IMR-90 (cell line): ENCODE measurements at places on chromosomes 16 and 17. TPM values are rescaled to one million over a fixed set of nuclear protein-coding genes. Genes with fewer than 3 reads are reported as not detected.

DNA sequence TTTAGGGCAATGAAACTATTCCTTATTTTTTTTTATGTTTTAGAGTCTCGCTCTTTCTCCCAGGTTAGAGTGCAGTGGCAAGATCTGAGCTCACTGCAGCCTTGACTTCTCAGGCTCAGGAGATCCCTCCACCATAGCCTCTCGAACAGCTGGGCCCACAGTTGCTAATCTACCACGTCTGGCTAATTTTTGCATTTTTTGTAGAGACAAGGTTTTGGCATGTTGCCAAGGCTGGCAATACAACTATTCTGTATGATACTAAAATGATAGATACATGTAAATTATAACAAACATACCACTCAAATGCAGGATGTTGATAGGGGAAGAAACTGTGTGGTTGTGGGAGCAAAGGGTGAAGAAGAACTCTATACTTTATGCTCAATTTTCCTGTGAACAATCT lies 401.3 kb downstream of the ZFHX3 start:
- no peaks in the 10 kb centered on the region for H3K27me3 ChIP-seq
- no peak overlapping the region for H3K27ac ChIP-seq
- H3K4me1 ChIP-seq, result no peaks in the 10 kb centered on the region
- H3K4me3 ChIP-seq, result no peak overlapping the region
- DNase-seq, result no peak

DNA sequence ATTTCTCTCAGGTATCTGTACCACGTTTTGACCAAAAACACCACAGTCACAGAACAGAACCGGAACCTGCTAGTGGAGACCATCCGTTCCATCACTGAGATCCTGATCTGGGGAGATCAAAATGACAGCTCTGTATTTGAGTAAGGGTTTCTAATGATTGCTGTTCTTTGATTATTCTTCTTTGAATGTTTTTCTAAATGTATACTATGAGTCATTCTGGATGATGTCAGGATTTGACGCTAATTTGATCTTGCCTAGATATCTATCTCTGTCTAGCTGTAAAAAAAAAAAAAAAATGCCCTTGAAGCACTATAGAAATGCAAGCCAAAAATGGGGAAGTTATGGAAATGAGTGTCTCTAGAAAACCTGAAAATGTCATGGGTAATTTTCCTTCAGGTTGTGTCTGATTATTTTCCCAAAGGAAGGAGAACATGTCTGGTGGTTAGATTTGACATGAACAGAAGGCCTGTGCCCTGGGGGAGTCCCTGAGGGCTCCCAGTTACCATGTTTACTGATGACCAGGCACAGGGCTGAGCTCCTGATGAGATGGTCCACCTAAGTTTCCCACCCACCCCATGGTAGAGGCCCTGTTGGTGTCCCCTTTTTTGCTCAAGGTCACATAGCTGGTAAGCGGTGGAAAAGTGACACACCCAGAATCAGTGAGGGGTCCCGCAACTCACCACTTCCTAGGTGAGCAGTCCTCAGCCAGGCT lies 13.6 kb downstream of the CLEC16A start:
- H3K4me3 ChIP-seq, result no peak overlapping the region
- H3K27ac ChIP-seq, result peak overlapping the region; percentile 7; the same call in 1 of the 2 replicates
- no peaks in the 10 kb centered on the region for H3K27me3 ChIP-seq
- H3K4me1 ChIP-seq, result peaks cover 31% of the 10 kb centered on the region

DNA sequence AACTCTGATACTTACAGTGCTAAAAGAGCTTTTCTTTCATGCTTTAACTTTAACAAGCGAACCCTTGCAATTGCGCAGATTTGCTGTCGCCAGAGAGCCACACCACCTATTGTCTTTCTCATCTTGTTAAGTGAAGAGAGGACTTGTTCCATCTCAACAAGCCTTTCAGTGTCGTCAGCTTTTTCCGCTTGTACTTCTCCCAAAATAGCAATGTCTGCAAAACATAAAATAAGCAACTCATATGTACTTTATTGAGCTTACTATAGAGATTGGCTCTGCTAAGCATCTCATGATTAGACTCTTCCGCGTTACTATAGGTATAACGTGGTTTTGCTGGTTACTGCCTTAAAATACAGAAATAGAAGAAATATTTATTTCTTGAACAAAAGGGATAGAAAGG lies 51.9 kb downstream of the ABCA8 start:
- no peak overlapping the region for H3K27ac ChIP-seq
- no peaks in the 10 kb centered on the region for H3K27me3 ChIP-seq
- no peaks in the 10 kb centered on the region for H3K4me1 ChIP-seq
- DNase-seq, result no peak
- H3K36me3 ChIP-seq, result 0 out of 2 replicates have a peak, but pooled peaks cover 2% of the 10 kb centered on the region

- no peaks in the 10 kb centered on the region for H3K27me3 ChIP-seq
- H3K27ac ChIP-seq, result no peak overlapping the region
- H3K36me3 ChIP-seq, result peaks cover 19% of the 10 kb centered on the region
- no peak overlapping the region for H3K4me3 ChIP-seq
- no peak for DNase-seq
Measured at GRCh38 chr16:74923766-74924460, 61.0 kb downstream of the WDR59 start.

- no peak overlapping the region for H3K4me3 ChIP-seq
- DNase-seq, result no peak
- no peaks in the 10 kb centered on the region for H3K4me1 ChIP-seq
- H3K27ac ChIP-seq, result no peak overlapping the region
- peaks cover 31% of the 10 kb centered on the region for H3K27me3 ChIP-seq
Measured at GRCh38 chr17:40686192-40686591, 17.4 kb downstream of the KRT24 start.

DNA sequence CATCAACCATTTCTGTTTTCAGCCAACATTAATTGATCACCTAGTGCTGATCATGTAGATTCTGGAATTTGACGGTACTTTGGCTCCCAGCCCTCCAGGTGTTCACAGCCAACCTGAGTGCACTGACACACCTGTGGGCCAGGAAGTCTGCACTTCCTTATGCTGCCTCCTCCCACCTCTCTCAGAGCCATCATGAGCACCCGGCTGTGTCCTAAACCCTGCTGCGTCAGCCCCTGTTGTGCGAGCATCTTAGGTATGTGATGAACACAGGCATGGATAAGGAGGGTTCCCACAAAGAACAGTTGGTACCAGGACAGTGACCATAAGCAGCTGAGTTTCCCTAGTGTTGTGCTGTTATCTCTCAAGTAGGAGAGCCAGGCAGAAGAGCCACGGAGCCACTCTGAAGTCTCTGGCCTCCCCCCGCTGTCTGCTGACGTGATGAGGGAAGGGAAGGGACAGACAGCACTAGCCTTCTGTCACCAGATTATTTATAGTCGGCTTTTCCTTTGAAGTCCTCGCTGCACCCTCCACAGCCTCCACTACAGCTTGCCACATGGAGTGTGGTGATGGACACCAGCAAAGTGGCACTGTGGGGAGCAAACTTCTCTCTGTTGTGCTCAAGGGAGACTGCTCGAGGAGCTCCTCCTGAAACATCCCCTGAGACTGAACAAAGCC lies 162.8 kb upstream of the ANKFN1 start:
- no peaks in the 10 kb centered on the region for H3K36me3 ChIP-seq
- DNase-seq, result no peak
- no peaks in the 10 kb centered on the region for H3K4me1 ChIP-seq
- H3K27ac ChIP-seq, result no peak overlapping the region
- H3K27me3 ChIP-seq, result no peaks in the 10 kb centered on the region

DNA sequence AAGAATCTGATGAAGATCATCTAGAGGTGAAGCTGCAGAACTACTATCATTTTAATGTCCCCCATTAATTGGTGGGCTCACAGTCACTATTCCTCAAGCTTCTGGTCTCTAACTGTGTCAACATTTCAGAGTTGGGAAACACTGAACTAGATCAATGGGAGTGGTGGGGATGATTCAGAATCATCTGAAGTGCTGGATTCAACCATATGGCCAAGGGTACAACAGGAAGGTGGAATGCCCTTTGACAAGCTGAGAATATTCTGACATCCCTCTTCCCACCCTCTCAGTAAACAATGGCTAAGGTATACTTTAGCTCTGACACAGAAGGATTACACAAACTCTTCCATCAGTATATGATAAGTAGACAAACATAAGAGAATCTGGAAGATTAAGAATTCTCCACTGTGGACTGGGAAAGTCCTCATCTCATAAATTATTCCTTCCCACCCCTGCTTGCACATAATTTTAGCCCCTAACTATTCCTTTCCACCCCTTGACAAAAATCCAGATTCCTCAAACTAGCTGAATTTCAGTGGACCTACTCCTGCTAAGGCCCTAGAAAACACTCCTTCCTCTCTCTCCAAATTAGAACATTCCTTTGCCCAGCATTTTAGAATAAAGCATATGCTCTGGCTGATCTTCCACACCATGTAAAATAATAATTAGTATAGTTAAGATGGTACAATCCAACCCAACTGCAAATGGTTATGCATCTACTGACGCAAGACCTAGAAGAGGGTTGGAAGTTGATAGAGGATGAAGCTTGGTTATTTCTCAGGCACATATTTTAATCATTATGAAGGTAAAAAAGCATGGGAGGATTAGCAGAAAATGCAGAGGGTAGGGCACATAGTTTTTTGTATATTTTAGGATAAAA lies 16.3 kb upstream of the RFFL start:
- peaks cover 10% of the 10 kb centered on the region for H3K4me1 ChIP-seq
- no peak overlapping the region for H3K4me3 ChIP-seq
- DNase-seq, result peak; percentile 51
- H3K27me3 ChIP-seq, result no peaks in the 10 kb centered on the region
- H3K27ac ChIP-seq, result no peak overlapping the region
- H3K36me3 ChIP-seq, result no peaks in the 10 kb centered on the region

DNA sequence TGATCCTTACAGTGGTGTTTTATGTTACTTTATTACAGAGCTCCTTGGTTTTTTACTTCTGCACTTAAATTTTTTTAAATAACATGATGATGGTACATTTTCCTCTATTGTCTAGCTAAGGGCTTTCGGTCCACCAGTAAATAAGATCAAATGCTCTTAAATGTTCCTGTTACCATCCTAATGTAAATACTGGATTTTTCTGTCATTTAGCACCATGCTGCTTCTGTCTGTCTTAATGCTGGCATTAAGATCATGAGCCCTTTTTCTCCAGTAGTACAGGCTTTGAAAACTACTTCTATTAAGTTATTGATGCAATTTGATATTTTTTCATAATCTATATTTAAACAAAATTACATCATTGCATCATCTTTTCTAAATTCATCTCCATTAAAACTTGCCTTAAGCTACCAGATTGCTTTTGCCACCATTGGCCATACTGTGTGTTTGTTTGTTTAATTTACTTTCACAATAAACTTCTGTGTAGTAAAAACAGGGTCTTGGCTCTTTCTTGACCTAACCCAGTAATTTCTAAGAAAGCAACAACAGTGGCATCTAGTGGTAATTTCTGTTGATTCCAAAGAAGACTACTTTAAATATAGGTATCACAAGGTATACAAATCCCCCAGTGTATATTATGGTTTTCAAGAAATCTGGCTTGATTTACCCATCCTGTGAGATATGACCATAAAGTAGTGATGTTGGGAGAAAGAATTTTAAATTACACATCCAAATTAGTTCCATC lies 9.0 kb upstream of the PHAF1 start:
- no peaks in the 10 kb centered on the region for H3K27me3 ChIP-seq
- DNase-seq, result peak; percentile 56
- no peak overlapping the region for H3K27ac ChIP-seq
- H3K4me1 ChIP-seq, result peaks cover 5% of the 10 kb centered on the region
- H3K4me3 ChIP-seq, result no peak overlapping the region

GRCh38 chr16:8919089-8919933 lies 37.2 kb downstream of the LITAFD start:
- no peak overlapping the region for H3K27ac ChIP-seq
- no peak for DNase-seq
- H3K27me3 ChIP-seq, result no peaks in the 10 kb centered on the region
- peaks cover 50% of the 10 kb centered on the region for H3K36me3 ChIP-seq
- no peak overlapping the region for H3K4me3 ChIP-seq

DNA sequence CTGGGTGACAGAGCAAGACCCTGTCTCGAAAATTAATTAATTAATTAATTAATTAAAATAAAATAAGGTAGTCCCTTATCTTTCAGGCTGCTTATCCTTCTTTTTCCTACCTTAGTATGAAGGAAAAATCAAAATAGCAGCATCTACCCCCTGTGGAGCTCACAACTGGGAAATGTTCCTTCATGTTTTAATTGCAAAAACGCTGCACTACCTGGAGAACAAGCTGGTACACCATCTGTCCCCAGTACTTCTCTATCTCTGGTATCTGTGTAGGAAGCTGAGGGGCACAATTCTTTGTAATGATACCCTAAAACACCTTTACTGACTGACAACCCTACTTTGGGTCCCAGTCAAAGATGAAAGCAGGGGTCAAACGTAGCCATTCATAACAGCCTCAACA lies 55.1 kb upstream of the MNT start:
- no peak overlapping the region for H3K4me3 ChIP-seq
- H3K27me3 ChIP-seq, result no peaks in the 10 kb centered on the region
- no peak for DNase-seq
- H3K4me1 ChIP-seq, result peaks cover 10% of the 10 kb centered on the region
- no peak overlapping the region for H3K27ac ChIP-seq

GRCh38 chr17:79018370-79018695 lies 5.6 kb upstream of the C1QTNF1 start:
- no peaks in the 10 kb centered on the region for H3K36me3 ChIP-seq
- peaks cover 2% of the 10 kb centered on the region; the same call in 1 of the 2 replicates for H3K27me3 ChIP-seq
- no peak for DNase-seq
- H3K4me1 ChIP-seq, result peaks cover 11% of the 10 kb centered on the region
- H3K27ac ChIP-seq, result no peak overlapping the region

- DNase-seq, result no peak
- H3K27me3 ChIP-seq, result peaks cover 65% of the 10 kb centered on the region
- H3K27ac ChIP-seq, result no peak overlapping the region
- H3K4me3 ChIP-seq, result no peak overlapping the region
- H3K4me1 ChIP-seq, result no peaks in the 10 kb centered on the region; the same call in 1 of the 2 replicates
- no peaks in the 10 kb centered on the region for H3K36me3 ChIP-seq
Measured at GRCh38 chr17:4582691-4583090, 1.6 kb upstream of the SMTNL2 start.

- no peaks in the 10 kb centered on the region for H3K36me3 ChIP-seq
- DNase-seq, result no peak
- peaks cover 2% of the 10 kb centered on the region; the same call in 1 of the 2 replicates for H3K27me3 ChIP-seq
Measured at GRCh38 chr16:81837312-81837751, 58.2 kb downstream of the PLCG2 start.

EMP2 gene
- 13.8 and 16.3 TPM in 2 replicates for polyA plus RNA-seq

CHST4 gene
- polyA plus RNA-seq, result 0.04 TPM in 1 of 2 replicates, not detected in the other

HCRT gene
- not detected in 2 replicates for polyA plus RNA-seq

KRT34 gene
- 3.4 and 4.2 TPM in 2 replicates for polyA plus RNA-seq

FASN gene
- polyA plus RNA-seq, result 56.0 and 68.5 TPM in 2 replicates
